NCI-H2227 treated with DMSO at 0.1 percent for 48 hours (cell line): ENCODE measurements at places on chromosomes 7 and 10.
A peak's percentile ranks its signal among the peaks of the same experiment; 100 is the strongest.

DNA sequence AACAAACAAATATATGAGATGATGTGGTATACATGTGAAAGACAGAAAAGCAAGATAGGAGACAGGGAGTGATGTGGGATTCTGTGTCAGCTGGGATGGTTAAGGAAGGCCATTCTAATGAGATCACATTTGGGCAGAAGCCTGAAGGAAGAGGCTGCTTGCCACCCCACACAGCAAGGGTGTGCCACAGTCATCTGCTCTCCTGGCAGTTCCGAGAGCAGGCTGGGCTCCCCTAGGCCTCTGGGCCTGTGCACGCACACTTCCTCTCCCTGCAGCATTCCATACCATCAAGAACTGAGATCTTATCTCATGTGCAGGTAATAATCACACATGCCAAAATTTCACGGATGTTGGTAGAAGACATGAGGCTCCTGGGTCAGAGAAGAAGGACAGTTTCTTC, 43.1 kb downstream of the SYPL1 start:
- no peak for DNase-seq

DNA sequence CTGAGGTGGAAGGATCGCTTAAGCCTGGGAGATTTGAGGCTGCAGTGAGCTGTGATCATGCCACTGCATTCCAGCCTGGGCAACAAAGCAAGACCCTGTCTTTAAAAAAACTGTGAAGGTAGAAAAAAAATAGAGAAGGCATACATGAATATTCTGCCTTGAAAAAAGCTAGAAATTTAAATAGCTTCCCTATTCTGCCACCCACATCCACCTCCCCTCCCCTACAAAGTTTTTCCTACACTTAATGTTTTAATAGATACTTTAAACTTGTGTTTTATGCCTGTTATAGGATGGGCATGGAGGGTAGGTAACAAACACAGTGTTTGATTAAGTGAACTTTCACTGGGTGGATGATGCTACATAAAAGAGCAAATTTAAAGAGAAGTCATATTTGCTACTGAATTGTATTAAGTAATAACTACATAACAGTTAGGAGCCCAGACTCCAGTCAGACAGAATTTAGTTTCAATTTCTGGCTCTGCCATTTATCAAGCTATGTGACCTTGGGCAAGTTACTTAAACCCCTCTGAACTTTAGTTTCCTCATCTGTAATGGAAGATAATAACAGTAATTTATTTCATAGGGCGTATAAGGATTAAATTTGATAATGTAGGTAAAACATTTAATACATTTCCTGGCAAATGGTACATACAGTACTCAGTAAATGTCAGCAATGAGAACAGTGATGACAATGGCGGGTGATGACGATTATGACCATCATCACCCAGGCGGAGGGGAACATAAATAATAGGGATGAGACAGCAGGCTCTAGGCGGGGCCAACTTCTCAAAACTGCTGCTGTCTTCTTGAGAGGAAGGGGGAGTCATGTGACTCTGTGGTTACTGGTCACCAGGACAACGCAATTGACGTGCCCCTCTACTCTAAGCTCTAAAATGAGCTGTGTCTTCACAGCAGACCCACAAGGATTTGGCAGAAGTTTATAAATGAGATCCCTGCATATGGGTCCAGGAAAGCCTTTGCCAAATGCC, 15.8 kb downstream of the DNMBP start:
- DNase-seq, result peak; percentile 61

- DNase-seq, result no peak
Observed at GRCh38 chr10:57791546-57791945, 476.1 kb downstream of the IPMK start.

- no peak for DNase-seq
Observed at GRCh38 chr10:110335314-110336064, 30.8 kb upstream of the SMNDC1 start.

DNA sequence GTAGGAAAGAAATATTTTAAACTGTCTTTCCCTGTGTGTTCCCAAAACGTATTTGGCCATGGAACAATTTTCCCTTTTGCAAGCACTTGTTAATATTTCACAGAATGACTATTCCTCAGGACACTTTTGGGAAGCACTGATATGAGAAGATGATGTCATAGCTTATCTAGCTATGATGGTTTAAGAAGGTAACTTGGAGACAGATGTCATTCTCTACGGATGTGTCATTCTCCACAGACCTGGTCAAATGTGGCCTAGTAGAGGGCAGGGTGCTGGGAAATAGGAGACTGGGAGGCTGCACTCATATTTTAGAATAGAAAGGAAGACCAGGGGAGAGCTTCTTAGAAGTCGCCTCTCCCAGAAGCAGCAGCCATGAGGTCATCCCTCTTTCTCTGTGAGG, 220.7 kb upstream of the GLI3 start:
- no peak for DNase-seq

DNA sequence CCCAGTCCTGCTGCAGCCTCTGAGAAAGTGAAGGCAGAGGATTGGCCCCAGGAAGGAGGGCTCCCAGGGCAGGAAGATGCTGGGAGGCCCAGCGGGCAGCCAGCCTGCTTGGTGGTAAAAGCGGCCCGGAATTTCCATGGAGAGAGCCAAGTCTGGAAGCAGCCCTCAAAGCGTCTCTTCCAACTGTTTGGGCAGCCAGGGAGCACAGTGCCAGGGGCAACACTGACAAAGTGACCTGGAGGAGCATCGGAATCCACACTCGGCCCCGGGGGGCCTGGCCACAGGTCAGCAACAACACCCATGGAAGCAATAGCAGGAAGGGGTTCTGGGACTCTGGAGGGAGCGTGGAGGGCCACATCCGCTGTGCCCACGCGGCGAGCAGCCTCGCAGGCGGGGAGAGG, 63.2 kb upstream of the FGFR2 start:
- DNase-seq, result no peak

DNA sequence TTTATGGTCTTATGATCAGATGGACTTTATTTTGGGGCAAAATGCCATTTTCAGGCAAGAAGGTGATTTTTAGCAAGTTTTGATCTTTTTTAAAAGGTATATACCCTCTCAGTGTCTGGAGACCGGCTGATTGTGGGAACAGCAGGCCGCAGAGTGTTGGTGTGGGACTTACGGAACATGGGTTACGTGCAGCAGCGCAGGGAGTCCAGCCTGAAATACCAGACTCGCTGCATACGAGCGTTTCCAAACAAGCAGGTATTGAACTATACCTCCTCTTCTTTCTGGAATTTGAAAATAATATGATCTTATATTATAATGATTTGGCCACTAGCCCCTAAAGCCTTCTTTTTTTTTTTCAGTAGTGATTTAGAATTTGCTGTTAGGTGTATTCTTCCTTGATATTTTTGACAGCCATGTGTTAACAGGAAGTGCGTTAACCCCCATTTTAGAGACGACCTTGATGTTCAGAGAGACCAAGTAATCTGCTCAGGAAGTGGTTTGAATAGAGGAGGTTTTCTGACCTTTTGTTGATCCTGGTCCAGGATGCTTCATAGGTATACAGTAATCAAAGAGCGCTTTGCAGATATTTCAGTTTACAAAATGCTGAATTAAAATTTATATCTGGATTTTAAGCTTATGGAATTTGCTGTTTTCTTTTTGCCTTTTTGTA, 6.2 kb downstream of the BUB3 start:
- DNase-seq, result no peak
